ENCODE measurements at places on chromosomes 11 and 22. TPM values are rescaled to one million over a fixed set of nuclear protein-coding genes. Genes with fewer than 3 reads are reported as not detected.

- DNase-seq, result no peak
Observed at GRCh38 chr22:33909911-33910310, 10.4 kb downstream of the LARGE1 start.

DNA sequence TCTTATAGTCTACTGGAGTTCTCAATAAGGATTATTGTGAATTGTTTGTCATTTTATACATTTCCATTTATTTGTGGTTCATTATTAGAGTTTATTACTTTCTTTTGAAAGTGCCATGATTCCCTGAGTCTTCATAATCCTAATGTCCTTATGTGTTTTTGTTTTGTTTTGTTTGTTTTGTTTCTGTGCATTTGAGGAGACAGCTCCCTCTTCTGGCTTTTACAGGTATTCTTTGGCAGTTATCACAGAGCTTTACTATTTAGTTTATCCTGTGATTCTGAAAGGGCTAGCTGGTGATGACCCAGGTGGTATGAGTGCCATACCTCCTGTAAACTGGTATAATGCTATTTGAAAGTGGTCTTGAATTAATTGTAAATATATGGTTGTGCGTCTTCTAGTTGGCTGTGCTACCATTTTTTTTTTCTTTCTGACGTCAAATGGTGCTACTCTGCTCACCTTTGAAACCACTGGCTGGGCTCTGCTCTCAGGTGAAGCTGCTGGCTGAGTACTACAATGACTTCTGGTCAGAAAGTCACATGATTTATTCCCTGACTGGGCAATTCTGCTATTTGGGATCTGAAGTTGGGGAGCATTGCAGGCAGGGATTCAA, 751.2 kb downstream of the JRKL start:
- no peak for DNase-seq

- DNase-seq, result no peak
Observed at GRCh38 chr22:30837531-30837930, 131.0 kb downstream of the MORC2 start.

GRCh38 chr11:64146036-64146955, 19.6 kb downstream of the MACROD1 start:
- DNase-seq, result peak; percentile 51

DNA sequence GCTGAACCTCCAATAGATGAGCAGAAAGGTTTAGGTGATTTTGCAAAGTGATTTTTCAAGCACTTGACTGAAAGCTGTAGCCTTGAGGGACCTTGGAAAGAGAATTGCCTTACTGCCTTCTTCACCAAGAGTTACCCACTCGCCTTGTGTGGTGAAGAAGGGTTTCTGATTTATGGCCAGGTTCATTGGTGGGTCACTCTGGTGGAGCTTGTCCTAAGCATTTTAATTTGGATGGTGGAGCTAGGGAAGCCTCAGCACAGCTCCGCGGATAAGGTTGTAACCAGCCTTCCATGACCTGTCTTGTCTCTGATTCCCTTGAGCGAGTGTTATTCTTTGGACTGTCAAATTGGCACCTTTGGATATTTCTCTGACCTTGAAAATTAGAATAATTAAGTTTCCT, 226.4 kb downstream of the FAT3 start:
- DNase-seq, result no peak

OR51I1 gene
- total RNA-seq, result not detected
